ENCODE measurements at places on chromosomes 13 and 19.

DNA sequence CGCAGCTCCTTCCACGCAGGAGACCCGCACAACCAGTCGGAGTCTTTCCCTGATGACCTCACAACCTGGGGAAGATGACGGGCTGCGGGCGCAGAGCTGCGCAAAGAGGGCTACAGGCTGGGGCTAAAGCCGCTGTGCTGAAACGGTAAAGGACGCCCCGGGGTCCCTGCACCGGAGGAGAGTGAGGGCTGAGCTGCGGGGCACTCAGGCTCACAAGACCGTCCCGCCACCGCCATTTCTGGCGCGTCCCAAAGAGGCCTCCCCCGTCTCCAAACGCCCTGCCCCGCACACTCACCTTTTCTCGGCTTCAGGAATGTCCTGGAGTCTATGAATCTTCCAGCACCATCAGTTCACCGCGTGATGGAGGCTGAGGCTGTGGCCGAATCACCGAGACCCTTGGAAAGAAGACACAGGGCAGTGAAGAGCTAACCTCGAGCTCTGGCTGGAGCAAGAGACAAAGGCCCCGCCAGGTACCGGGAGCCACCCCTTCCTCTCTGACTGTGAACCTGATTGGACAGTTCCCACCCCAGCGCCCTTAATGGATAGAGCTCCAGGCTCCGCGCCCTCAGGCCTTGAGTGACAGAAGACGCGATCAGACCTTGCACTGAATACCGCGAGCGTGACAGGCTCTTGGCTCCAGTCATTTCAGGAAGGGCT lies 41.8 kb upstream of the ZNF429 start:
- DNase-seq: no peak

GRCh38 chr19:19119325-19120237 lies 18.7 kb downstream of the TMEM161A start:
- no peak for DNase-seq

GRCh38 chr13:81138353-81138980 lies 797.5 kb upstream of the SPRY2 start:
- no peak for DNase-seq

DNA sequence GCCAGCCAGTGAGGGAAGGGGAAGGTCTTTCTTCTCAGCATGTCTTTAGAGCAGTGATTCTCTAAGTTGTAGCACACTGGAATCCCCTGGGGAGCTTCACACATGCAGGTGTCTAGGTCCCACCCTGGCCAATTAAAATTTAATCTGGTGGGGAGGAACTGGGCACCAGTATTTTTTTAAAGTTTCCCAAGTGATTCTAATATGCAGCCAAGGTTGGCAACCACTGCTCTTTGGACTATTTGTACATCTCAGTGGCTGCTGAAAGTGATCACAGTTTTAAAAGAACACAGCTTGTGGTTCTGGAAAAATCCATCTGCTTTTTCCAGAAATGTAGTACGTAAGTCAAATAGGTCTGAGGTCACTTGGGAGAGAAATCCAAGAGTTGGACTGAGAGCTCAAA lies 10.7 kb upstream of the KATNAL1 start:
- no peak for DNase-seq

- no peak for DNase-seq
Observed at GRCh38 chr19:4922530-4923275, 13.4 kb downstream of the UHRF1 start.

GRCh38 chr13:47420568-47420967 lies 523.7 kb upstream of the HTR2A start:
- DNase-seq: no peak

GRCh38 chr13:98495627-98496478 lies 81.1 kb downstream of the STK24 start:
- no peak for DNase-seq

DNA sequence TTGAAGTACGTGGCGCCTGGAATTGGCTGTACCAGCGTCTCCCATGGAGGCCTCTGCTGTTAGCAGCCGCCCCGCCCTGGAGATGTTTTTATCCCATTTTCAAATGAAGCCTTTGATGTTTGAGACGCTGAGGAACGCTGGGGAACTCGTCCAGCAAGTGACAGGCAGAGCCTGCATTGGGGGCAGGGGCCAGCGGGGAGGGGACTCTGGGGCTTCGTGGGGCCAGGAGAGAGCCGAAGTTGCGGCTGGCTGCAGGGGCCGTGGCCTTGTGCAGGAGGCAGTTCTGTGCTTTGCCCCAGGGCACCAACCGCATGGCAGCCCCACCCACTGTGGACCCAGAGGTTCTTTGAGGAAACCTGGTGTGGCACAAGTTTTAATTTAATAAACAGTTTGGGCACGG lies 13.5 kb downstream of the SPPL2B start:
- DNase-seq: no peak

- DNase-seq: peak; percentile 17
Observed at GRCh38 chr13:76683168-76683567, 203.0 kb downstream of the KCTD12 start.

GRCh38 chr19:5048091-5048726 lies 79.3 kb downstream of the KDM4B start:
- DNase-seq: peak; percentile 74

- DNase-seq: no peak
Observed at GRCh38 chr19:31883296-31883990, 462.0 kb upstream of the ZNF507 start.
